Iris pigment epithelial cell (primary cell): ENCODE measurements at places on chromosomes 5 and 9.

DNA sequence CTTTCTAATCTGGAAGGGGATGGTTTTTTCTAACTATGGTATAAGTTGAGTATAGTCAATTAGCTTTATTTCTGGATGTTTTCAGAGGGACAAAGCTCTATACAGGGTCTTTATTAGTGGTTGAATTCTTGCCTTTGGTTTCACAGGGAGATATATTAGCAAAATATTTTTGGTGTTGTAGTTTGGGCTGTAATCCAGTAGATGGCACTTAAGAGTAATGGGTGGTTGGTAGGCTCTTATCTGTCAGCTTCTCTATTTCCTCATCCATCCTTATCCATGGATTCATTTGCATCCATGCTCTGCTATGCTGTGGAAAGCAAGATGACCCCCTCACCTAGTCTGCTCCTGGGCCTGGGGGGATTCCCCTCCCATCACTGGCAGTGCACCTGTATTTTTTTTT, 363.6 kb upstream of the CYLC2 start:
- DNase-seq, result peak; percentile 11

DNA sequence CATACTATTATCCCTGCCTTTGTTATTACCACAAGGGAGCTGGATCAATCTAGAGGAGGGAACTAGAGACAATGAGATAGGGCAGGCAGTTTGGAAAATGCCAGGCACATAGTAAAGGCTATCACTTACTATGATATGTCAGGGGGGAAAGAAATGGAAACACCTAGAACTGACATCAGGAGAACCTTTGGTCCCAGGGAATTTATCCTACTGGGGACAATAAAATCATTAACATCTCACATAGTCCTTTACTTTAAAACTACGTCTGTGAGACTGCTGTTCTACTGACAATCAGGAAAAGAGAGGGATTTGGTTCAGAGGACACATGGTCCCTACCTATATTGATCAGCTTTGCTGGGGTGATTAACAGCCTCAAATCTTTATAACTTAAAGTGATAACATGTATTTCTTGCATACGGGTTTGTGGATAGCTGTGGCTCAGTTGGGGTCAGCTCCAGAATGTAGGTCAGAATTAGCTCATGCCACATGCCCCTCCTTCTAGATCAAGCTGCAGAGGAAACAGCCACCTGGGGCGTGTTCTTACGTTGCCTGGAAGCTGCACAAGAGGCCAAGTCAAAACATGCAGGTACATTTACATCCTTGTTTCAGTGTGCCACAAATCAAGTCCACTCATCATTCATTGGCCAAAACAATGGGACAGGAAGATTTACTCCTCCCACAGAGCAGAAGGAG, 43.9 kb upstream of the ALDOB start:
- peak; percentile 67 for DNase-seq

- peak; percentile 55 for DNase-seq
Measured at GRCh38 chr5:33761139-33761538, 130.7 kb downstream of the ADAMTS12 start.

- DNase-seq, result no peak
Measured at GRCh38 chr5:137603891-137604290, 104.8 kb upstream of the SPOCK1 start.

- no peak for DNase-seq
Measured at GRCh38 chr5:126455728-126456127, 32.5 kb downstream of the GRAMD2B start.

DNA sequence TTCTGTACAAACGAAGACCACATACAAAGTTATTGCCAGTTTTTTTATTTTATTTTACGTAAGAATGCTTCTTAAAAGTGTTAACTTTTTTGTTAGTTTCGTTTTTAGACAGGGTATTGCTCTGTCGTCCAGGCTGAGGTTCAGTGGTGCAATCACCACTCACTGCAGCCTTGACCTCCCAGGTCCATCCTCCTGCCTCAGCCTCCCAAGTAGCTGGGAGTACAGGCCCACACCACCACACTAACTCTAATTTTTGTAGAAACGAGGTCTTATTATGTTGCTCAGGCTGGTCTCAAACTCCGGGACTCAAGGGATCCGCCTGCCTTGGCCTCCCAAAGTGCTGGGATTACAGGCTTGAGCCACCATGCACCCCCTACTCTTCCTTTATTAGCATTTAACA, 2.3 kb upstream of the DNAJA1 start:
- DNase-seq, result no peak

GRCh38 chr5:43245724-43246385, 53.8 kb downstream of the NIM1K start:
- DNase-seq, result no peak
